ENCODE measurements at places on chromosomes 5 and 9. TPM values are rescaled to one million over a fixed set of nuclear protein-coding genes. Genes with fewer than 3 reads are reported as not detected.
A peak's percentile ranks its signal among the peaks of the same experiment; 100 is the strongest.

The GLIPR2 gene
- 47.8 TPM for total RNA-seq

The IFNA21 gene
- total RNA-seq = not detected

The TEK gene
- 0.51 TPM for total RNA-seq

The ZCCHC10 gene
- total RNA-seq = 12.3 TPM

The KLHL9 gene
- total RNA-seq = 37.5 TPM

DNA sequence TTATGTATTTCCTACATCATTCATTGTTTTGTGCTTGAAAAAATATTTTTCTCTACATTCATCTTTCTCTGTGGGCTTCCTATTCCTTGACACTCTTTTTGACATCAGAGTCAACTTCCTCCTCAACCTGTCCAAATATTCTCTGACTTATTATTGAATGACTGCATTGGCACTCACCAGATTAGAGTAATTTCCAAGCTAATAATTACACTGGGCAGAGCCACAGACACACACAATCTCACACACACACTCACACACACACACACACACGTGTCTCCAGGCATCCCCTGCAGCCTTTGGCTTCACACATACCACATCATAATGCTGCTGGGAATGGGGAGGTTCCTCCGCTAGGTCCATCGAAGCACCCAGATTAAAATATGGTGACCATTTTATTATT, 184.5 kb downstream of the SYK start:
- no peaks in the 10 kb centered on the region for H3K4me1 ChIP-seq
- H3K36me3 ChIP-seq = no peaks in the 10 kb centered on the region
- DNase-seq = no peak
- H3K4me3 ChIP-seq = no peak overlapping the region
- no peaks in the 10 kb centered on the region for H3K27me3 ChIP-seq
- H3K27ac ChIP-seq = no peak overlapping the region

DNA sequence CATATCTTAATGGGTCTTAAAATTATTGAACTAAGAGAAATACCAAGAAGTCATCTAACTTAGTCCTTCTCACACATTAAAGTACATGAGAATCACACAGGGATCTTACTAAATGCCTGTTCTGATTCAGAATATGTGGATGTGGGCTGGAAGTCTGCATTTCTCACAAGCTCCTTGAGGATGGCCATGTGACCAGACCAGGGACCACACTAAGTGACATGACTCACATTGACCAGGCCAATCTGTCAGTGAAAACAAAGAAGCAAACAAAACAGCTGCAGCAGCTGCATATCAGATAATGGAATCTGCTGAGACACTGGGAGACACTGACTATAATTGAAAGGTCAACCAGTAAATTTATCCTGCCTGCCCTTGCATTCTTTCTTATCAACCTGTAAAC, 110.5 kb downstream of the ADAMTS12 start:
- H3K4me1 ChIP-seq = peaks cover 5% of the 10 kb centered on the region
- H3K4me3 ChIP-seq = no peak overlapping the region
- peak; percentile 71 for DNase-seq
- no peak overlapping the region for H3K27ac ChIP-seq
- no peaks in the 10 kb centered on the region for H3K36me3 ChIP-seq

GRCh38 chr5:177546258-177546741, 8.1 kb downstream of the FAM193B start:
- peak overlapping the region; percentile 76 for H3K27ac ChIP-seq
- H3K4me1 ChIP-seq = peaks cover 27% of the 10 kb centered on the region
- peak; percentile 99 for DNase-seq
- no peaks in the 10 kb centered on the region for H3K27me3 ChIP-seq
- H3K36me3 ChIP-seq = peaks cover 9% of the 10 kb centered on the region

GRCh38 chr5:72280581-72281069, 39.4 kb downstream of the MRPS27 start:
- no peaks in the 10 kb centered on the region for H3K36me3 ChIP-seq
- peak; percentile 81 for DNase-seq
- H3K4me3 ChIP-seq = no peak overlapping the region

- H3K27ac ChIP-seq = no peak overlapping the region
- DNase-seq = peak; percentile 32
- H3K4me3 ChIP-seq = no peak overlapping the region
- H3K27me3 ChIP-seq = no peaks in the 10 kb centered on the region
- H3K4me1 ChIP-seq = peaks cover 13% of the 10 kb centered on the region
These were observed 1.3 kb downstream of the FGF1 start for GRCh38 chr5:142684508-142685041.

- no peaks in the 10 kb centered on the region for H3K27me3 ChIP-seq
- peak overlapping the region; percentile 99 for H3K27ac ChIP-seq
- H3K4me1 ChIP-seq = peaks cover 11% of the 10 kb centered on the region
- DNase-seq = no peak
- H3K36me3 ChIP-seq = peaks cover 2% of the 10 kb centered on the region
- peak overlapping the region; percentile 61 for H3K4me3 ChIP-seq
These were observed 960 bp downstream of the SECISBP2 start for GRCh38 chr9:89319015-89319905.

GRCh38 chr5:141172381-141173204, at the start of gene PCDHB7:
PCDHB7 (plus strand) TSS chr5:141172644; CDS start chr5:141172836, 192 bp downstream.
- no peak within 1 kb of the TSS for H3K27ac ChIP-seq

- DNase-seq = no peak
- no peak overlapping the region for H3K4me3 ChIP-seq
- H3K27me3 ChIP-seq = no peaks in the 10 kb centered on the region
- no peak overlapping the region for H3K27ac ChIP-seq
- no peaks in the 10 kb centered on the region for H3K4me1 ChIP-seq
These were observed 213.9 kb upstream of the TBCA start for GRCh38 chr5:77990020-77990419.

DNA sequence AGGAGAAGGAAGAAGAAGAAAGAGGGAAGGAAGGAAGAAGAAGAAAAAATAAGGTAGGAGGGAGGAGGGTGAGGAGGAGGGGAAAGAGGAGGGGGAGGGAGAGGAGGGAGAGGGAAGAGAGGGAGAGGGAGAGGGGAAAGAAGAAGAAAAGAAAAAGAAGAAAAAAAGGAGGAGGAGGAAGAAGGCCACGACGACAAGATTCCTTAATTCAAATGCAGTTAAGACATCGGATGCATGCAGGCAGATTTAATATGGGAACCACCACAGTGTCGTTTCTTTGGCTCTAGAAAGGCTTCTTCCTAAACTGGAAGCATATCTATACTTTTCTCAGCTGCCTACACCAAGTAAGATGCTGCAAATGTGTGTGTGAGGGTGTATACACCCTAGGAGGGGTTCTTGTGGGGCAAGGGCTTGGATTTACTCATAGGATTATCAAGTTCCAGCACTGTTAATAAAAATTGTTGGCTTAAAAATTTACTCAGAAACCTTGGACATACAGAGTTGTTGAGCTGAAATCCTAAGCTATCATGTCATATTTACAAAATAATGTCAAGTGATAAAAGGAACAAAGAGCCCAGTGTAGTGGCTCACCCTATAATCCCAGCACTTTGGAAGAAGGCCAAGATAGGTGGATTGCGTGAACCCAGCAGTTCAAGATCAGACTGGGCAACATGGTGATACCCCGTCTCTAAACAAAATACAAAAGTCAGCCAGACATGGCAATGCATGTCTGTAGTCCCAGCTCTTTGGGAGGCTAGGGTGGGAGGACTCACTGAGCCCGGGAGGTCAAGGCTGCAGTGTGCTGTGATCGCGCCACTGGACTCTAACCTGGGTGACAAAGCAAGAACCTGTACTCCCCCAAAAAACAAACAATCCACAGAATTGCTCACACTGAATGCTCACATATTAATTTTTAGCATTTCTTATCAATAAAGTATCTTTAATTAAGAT, 108.5 kb downstream of the UBAP2 start:
- no peak overlapping the region for H3K27ac ChIP-seq
- H3K27me3 ChIP-seq = no peaks in the 10 kb centered on the region
- no peak overlapping the region for H3K4me3 ChIP-seq

- no peak overlapping the region for H3K27ac ChIP-seq
- no peak for DNase-seq
- H3K36me3 ChIP-seq = no peaks in the 10 kb centered on the region
- no peak overlapping the region for H3K4me3 ChIP-seq
- no peaks in the 10 kb centered on the region for H3K27me3 ChIP-seq
These were observed 69.3 kb downstream of the CRB2 start for GRCh38 chr9:123425261-123425821.

DNA sequence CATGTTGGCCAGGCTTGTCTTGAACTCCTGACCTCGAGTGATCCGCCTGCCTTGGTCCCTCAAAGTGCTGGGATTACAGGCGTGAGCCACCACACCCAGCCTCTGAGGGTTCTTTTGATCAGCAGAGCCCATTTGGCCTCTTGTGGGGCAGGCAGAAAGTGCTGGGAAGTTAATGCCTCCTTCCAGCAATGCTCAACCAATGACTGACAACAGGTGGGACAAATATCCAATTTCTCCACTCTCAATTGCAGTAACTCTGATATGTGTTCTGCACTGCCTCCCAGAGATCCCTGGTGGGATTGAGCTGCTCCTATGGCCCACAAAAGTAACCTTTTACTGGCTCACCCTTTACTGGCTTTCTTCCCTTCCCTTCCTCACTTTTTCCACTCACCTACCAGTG, 79.9 kb upstream of the APC start:
- no peaks in the 10 kb centered on the region for H3K4me1 ChIP-seq
- no peak overlapping the region for H3K27ac ChIP-seq
- H3K4me3 ChIP-seq = no peak overlapping the region
- H3K36me3 ChIP-seq = no peaks in the 10 kb centered on the region
- no peak for DNase-seq

GRCh38 chr5:170343177-170343576, 45.6 kb upstream of the LCP2 start:
- H3K4me1 ChIP-seq = no peaks in the 10 kb centered on the region
- no peak for DNase-seq
- no peak overlapping the region for H3K27ac ChIP-seq
- no peak overlapping the region for H3K4me3 ChIP-seq

GRCh38 chr5:151255621-151256286, 2.8 kb downstream of the GM2A start:
- no peaks in the 10 kb centered on the region for H3K36me3 ChIP-seq
- no peaks in the 10 kb centered on the region for H3K27me3 ChIP-seq
- no peak for DNase-seq
- H3K4me1 ChIP-seq = no peaks in the 10 kb centered on the region
- H3K27ac ChIP-seq = no peak overlapping the region

- no peaks in the 10 kb centered on the region for H3K36me3 ChIP-seq
- no peak overlapping the region for H3K27ac ChIP-seq
- DNase-seq = no peak
- H3K4me1 ChIP-seq = no peaks in the 10 kb centered on the region
These were observed 114.5 kb upstream of the RAPGEF1 start for GRCh38 chr9:131854334-131854733.

DNA sequence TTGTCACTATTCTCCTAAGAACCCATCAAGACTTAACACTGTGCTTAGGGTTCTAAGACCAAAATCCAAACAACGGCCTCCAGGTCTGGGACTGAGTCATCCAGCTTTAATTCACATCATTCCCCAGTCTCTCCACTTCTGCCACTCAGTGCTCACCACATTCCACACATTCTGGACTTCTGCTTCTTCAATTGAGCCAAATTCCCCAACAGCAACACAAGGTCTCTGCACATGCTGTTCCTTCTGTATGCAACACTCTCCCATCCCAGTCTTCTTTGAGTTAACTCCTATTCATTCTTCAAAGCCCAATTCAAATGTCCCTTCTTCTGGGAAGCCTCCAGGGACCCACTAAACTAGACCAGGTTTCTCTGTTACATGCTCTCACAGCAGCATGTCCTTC, 97.8 kb downstream of the GPR21 start:
- H3K4me1 ChIP-seq = no peaks in the 10 kb centered on the region
- DNase-seq = peak; percentile 84
- H3K4me3 ChIP-seq = no peak overlapping the region
- H3K27ac ChIP-seq = no peak overlapping the region
- H3K27me3 ChIP-seq = no peaks in the 10 kb centered on the region

DNA sequence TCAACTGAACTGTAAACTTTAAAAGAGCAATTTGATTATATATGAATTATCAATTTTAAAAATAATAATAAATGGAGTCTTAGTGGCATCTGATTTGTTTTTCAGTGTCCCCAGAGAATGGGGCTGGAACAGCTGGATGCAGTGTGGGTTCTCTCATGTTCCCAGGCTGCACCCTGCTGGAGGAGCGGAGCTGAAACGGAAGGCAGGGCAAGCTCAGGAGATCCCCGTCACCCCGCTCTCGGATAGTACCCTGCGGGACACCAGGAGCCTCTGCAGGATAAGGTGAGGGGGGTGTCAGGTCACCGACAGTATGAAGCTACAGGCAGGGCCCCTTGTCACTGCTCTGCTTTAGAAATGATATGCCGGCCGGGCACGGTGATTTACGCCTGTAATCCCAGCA, 57.3 kb downstream of the S1PR3 start:
- no peaks in the 10 kb centered on the region for H3K27me3 ChIP-seq
- H3K27ac ChIP-seq = no peak overlapping the region
- H3K4me1 ChIP-seq = no peaks in the 10 kb centered on the region
- no peak overlapping the region for H3K4me3 ChIP-seq
- DNase-seq = no peak
- no peaks in the 10 kb centered on the region for H3K36me3 ChIP-seq

DNA sequence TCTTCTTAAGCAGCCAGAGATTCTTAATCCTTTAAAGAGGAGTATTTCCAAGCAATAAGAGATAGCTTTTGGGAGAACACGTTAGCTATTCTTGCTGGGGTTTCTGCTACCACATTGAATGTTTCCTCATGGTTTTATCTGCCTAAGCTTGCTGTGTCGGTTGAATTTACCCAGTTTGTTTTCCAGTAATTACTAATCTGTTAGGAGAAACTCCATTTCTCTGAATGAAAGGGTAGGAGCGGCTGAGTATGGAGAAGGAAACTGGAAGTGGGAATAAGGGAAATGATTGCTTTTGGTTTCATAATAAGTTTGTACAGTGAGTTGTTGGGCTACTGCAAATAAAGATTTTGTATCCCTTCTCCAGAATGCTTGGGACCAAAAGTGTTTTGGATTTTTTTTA, 1.2 kb downstream of the JAK2 start:
- H3K27ac ChIP-seq = peak overlapping the region; percentile 91
- H3K4me3 ChIP-seq = peak overlapping the region; percentile 83
- DNase-seq = peak; percentile 36
- no peaks in the 10 kb centered on the region for H3K27me3 ChIP-seq
- H3K36me3 ChIP-seq = no peaks in the 10 kb centered on the region

DNA sequence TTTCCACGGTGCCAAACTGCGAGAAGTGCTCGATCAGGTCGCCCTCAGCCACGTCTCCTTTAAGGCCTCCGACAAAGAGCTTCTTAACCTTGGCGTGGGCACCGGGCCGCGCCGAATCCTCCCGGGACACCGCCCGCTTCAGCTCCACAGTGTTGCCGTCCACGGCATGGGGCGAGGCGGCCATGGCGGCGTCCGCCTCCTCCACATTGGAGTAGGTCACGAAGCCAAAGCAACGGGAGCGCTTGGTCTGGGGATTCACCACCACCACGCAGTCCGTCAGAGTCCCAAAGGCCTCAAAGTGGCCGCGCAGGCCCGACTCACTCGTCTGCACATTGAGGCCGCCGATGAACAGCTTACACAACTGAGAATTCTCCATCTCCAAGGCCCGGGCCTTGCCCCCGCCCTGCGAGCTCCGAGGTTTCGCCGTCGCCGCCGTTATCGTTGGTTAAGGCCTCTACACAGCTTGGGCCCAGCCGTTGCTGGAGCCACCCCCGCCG, 424 bp downstream of the HNRNPA0 start:
- peak overlapping the region; percentile 98 for H3K27ac ChIP-seq
- no peaks in the 10 kb centered on the region for H3K27me3 ChIP-seq
- no peaks in the 10 kb centered on the region for H3K36me3 ChIP-seq
- H3K4me3 ChIP-seq = peak overlapping the region; percentile 99
- H3K4me1 ChIP-seq = peaks cover 3% of the 10 kb centered on the region
